ENCODE measurements at places on chromosomes 3 and 15. TPM values are rescaled to one million over a fixed set of nuclear protein-coding genes. Genes with fewer than 3 reads are reported as not detected.

DNA sequence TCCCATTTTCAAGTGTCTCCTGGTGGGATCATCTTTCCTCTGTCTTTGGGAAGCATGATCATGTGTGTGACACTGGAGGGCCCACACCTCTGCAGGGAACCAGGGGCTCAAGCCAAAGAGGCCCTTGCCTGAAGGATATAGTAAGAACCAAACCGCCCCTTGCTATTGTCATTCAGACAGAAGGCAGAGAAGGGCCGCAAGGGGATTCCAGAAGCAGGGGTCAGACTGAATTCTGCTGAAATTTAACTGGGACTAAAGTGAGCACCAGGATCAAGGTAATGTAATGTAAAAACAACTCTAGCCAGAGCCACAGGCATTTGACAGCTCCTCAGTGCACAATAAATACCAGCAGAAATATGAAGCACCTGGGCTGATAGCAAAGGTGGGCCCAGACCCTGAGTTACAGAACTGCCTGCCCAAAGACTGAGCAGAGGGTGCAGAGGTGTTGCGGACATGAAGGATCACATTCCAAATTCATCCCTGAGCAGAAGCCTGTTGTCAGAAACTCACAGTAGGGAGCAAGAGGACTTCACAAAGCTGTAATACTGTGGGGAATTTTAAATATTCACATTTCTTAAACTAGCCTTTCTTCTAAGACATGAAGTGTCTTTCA is 46.0 kb upstream of the RASGRF1 start:
- DNase-seq = no peak

- DNase-seq = no peak
Measured at GRCh38 chr3:8416965-8417364, 84.7 kb upstream of the LMCD1 start.

DNA sequence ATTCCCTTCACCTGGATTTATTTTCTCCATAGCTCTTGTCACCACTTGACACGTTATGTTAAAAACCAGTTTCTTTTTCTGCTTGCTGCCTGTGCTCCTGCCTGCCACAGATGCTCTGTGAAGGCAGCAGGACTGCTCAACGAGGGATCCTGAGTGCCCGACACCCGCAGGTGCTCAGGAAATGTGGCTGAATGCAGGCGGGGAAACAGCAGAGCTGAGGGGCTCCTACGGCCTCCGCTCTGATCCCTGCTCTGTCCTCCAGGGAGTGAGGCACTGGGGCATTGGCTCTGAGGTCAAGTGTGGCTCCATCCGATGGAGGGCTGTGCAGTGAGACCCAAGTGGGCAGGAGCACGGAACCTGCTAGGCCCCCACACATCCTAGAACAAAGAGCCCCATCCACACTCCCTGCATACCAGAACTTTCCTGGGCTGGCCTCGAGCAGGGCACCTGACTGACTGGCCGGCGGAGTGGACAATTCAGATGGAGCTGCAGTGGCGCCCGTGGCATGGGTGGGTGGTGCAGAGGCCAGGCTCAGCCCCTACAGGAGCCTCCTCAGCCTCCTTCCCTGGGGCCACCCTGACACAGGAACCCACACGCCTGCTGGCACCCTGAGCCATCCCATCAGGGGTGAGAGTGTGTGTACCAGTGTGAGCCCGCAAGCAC is 27.9 kb downstream of the IQSEC1 start:
- no peak for DNase-seq

DNA sequence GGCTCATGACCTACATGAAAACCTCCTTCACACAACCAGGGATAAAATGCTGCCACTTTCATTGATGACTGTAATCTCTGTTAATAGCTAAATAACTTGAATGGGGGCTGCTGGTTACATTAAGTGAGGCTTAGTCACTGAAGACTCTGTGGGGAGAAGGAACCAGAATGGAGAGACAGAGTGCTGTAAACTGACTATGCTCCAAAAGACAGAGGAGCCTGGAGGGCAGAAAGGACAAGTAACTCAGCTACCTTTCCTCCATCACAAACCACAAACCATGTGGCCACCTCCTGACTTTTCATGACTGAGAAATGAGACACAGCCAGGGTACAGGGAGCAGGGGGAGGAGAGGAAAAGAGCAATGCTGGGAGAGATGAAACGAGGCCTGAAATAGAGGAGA is 97.1 kb upstream of the TRIM42 start:
- DNase-seq = no peak

DNA sequence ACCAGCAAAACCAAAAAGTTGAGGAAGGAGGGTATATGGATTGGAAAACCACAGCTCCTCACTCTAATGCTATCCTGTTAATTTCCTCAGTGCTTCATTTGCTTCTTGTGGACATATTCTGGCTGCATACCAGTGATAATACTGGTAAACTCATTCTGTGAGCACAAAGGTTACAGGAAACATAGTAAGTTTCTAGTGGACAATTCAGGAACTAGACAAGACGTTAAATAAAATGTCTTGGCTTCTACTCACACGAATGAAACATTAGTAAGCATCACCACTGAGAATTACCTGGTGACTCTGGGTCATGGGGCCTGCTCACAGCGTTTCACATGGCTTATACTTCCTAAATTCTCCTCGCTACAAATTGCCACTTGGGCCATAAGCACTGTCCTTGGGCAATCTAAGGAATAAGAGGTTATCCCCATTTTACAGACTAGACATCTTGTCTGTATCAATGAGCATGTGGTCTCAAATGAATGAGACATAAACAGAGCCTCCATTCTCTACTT is 20.1 kb upstream of the PPIB start:
- no peak for DNase-seq

DNA sequence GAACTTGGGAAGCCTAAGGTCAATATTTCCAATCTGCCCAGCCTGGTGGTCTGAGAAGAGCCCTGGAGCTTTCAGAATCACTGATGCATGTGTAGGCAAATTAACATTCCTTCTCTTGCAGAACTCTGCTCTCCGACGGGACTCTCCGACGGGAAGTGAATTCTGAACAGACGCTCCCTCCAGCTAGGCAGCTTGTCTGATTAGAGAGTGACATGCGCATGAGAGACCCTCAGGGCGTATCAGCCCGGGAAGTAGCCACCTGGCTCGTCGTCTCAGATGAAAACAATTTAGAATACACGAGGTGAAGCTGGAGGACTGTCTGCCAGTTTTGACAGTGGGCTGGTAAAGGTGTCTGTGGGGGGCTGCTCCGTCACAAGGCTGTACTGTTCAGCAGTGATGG is 103.1 kb downstream of the DGKG start:
- DNase-seq = no peak

DNA sequence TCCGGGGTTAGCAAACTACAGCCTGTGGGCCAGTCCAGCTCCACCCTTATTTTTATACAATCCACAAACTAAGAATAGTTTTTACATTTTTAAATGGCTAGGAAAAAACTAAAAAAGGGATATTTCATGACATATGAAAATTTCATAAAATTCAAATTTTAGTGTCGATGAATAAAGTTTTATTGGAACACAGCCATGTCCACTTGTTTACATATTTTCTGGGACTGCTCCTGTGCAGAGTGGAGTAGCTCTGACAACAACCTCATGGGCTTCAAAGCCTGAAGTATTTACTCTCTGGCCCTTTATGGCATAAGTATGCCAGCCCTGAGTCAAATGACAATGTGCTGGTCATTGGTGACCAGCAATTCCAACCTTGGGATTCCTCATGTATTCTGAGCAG is 17.2 kb downstream of the EFCC1 start:
- no peak for DNase-seq

DNA sequence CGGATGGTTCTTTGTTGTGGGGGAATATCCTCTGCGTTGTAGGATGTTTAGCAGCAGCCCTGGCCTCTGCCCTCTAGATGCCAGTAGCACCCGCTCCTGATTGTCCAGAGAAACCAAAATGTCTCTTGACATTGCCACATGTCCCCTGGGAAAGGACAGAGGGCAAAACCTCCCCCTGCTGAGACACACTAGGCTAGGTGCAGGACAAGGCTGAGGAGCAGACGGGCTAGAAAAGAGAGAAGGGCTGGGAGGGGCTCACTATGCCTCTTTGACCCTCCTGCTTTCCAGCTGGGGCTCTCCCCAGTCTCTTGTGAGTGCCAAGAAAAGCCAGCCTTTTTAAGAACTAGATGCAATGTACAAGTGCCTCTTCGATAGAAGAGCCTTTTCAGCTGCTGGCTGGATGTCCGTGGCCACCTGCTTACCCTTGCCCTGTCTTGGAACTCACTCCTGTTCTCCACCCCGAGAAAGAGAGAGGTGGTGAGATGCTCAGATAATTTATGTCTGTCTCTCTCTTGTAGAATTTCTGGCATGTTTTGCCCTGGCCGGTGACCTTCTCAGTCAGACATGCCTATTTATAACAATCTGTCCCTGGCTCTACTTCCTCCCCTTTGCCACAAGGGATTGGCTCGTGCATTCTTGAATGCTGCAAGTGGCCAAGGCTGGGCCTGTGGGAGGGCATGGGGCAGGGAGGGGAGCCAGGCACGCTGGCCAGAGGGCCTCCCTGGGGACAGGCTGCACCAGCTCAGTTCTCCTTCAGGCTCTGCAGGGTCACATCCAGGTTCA is 142.6 kb downstream of the RPLP1 start:
- no peak for DNase-seq

DNA sequence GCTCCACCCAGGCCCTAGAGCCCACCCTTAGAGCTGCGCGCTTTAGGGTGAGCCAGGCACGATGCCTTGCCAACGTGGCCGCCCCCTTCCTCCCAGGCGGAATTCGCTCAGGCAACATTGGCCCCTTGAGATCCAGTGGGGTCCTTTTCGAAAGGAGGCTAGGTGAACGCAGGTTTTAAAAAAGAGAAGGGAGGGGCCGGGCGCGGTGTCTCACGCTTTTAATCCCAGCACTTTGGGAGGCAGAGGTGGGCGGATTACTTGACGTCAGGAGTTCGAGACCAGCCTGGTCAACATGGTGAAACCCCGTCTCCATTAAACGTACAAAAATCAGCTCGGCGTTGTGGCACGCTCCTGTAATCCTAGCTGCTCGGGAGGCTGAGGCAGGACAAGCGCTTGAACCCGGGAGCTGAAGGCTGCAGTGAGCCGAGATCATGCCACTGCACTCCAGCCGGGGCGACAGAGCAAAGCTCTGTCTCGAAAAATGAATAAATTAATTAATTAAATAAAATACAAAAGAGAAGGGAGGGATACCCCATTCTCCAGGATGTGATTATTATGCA is 984 bp upstream of the RPP25 start:
- DNase-seq = no peak

DNA sequence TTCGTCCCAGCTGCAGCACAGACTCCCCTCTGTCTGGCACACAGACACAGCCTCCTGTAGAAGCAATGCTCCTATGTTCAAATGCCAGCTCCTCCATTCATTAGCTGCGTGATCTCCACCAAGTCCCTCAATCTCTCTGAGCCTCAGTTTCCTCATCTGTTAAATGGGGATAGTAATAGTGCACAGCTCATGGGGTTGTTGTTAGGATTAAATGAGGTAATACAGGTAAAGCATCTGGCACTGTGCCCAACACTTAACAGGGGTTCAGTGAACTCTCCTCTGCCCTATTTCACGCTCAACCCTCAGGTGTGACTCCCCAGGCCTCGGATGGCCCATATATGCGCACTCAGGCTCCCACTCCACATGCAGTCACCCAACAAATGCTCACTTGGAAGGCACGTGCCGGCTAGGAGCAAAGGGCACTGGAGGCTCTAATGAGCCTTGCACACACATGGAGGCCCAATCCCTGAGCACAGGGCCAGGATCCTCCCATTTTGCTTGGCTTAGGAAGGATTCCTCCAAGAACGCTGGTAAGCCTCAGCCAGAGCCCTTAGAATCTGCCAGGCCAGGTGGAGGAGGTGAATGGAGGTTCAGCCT is 176.0 kb upstream of the LINGO1 start:
- DNase-seq = no peak

FHIT gene
- not detected for total RNA-seq

SLC28A2 gene
- not detected for total RNA-seq

ZNF770 gene
- total RNA-seq = 22.0 TPM

SAXO2 gene
- total RNA-seq = 4.0 TPM

RASGRP1 gene
- total RNA-seq = not detected

ANKUB1 gene
- 0.31 TPM for total RNA-seq

CHRM5 gene
- not detected for total RNA-seq

SLC51A gene
- total RNA-seq = not detected

ZIC4 gene
- not detected for total RNA-seq

PFKFB4 gene
- total RNA-seq = 3.3 TPM

CPB1 gene
- total RNA-seq = not detected

IL5RA gene
- not detected for total RNA-seq

PLSCR5 gene
- not detected for total RNA-seq

MUC20 gene
- not detected for total RNA-seq

Data from SJSA1 (cell line).